T-helper 17 cell (primary cell): ENCODE measurements at places on chromosomes 1 and 21. TPM values are rescaled to one million over a fixed set of nuclear protein-coding genes. Genes with fewer than 3 reads are reported as not detected.

CA6 gene
- not detected for total RNA-seq

DNA sequence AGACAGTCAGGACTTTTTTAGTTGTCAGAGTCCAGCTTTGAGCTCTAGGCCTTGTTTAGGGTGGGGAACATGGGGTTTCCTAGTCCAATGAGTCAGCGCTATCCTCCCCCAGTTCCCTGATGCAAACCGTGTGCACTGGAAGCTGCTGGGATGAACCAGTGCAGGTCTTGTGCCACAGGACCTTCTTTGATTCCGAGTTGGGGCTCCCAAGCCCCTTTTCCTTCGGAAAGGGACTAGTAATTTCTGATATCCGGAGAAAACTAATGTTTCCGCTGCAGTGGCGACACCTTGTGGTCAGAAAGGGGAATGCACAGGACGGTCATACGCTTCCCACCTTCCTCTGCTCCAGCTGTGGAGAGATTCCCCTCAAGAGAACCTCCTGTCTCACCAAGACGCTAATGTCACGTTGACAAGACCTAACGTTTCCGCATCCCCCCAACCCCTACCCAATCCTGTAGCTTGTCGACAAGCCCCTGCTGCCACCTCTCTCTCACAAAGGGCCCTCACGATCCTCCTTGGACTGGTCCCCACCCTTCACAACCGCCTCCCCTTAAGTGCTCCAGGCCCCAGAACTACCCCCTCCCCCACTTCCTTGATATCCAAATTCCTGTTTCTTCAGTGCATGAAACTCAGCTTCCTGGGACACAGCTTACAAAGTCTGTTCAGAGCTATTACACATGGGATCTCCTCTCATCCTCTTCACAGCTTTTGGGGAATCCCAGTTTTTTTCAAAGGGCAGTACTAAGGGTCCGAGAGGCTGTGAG lies 30.9 kb downstream of the GPA33 start:
- DNase-seq = peak; percentile 40
- peaks cover 2% of the 10 kb centered on the region for H3K36me3 ChIP-seq
- peaks cover 9% of the 10 kb centered on the region for H3K4me1 ChIP-seq

TRIM17 gene
- 0.47 TPM for total RNA-seq

GRCh38 chr1:197683280-197683679 lies 92.0 kb downstream of the DENND1B start:
- no peak overlapping the region for H3K4me3 ChIP-seq
- no peak for DNase-seq
- peaks cover 21% of the 10 kb centered on the region for H3K4me1 ChIP-seq
- H3K36me3 ChIP-seq = peaks cover 3% of the 10 kb centered on the region
- no peak overlapping the region for H3K27ac ChIP-seq

GRCh38 chr21:42343556-42343955 lies 7.2 kb downstream of the TFF2 start:
- no peaks in the 10 kb centered on the region for H3K4me1 ChIP-seq
- H3K27me3 ChIP-seq = no peaks in the 10 kb centered on the region
- no peak overlapping the region for H3K27ac ChIP-seq
- no peak overlapping the region for H3K4me3 ChIP-seq
- H3K36me3 ChIP-seq = no peaks in the 10 kb centered on the region
